T-cell (primary cell): ENCODE measurements at places on chromosomes 12 and 14.

DNA sequence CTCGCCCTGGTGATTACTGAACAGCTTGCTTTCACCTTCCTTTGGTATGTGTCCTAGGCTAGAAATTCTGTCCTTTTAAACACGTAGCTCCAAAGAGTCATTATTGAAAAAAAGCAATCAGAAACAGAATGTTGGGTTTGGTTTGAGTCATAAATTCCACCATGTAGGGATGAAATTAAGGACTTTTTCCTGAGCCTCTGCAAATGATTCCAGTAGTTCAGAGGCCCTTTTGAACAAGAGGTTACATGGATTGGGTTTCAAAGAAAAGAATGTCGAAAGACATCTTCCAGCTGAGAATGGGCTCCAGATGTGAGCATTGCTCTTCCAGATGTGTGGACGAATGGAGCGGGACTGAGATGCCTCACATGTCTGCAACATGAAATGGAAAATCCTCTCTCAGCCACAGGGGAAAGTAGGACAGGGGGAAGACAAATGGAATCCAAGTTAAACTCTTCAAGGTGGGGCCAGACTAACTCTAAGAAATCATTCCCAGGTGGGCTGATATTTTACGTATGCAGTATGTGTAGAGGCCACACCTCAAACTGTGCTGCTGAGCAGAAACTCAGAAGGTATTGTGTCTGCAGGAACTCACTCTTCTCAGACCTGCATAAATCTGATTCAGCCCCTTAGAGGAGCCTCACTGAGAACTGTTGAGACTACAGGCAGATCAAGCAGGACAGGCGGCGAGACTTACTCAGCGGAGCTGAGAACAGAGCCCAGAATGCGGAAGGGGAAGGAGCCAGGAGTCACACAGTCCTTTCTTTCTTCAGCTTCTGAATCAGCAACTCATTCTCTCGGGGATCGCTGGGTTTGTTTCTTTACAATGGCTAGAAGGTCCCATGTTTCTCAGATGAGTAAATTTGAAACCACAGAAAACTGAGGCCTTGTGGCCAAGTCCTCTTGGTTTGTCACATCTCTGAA, 23.3 kb upstream of the EMP1 start:
- no peaks in the 10 kb centered on the region for H3K4me1 ChIP-seq
- DNase-seq = no peak
- peaks cover 16% of the 10 kb centered on the region for H3K27me3 ChIP-seq

DNA sequence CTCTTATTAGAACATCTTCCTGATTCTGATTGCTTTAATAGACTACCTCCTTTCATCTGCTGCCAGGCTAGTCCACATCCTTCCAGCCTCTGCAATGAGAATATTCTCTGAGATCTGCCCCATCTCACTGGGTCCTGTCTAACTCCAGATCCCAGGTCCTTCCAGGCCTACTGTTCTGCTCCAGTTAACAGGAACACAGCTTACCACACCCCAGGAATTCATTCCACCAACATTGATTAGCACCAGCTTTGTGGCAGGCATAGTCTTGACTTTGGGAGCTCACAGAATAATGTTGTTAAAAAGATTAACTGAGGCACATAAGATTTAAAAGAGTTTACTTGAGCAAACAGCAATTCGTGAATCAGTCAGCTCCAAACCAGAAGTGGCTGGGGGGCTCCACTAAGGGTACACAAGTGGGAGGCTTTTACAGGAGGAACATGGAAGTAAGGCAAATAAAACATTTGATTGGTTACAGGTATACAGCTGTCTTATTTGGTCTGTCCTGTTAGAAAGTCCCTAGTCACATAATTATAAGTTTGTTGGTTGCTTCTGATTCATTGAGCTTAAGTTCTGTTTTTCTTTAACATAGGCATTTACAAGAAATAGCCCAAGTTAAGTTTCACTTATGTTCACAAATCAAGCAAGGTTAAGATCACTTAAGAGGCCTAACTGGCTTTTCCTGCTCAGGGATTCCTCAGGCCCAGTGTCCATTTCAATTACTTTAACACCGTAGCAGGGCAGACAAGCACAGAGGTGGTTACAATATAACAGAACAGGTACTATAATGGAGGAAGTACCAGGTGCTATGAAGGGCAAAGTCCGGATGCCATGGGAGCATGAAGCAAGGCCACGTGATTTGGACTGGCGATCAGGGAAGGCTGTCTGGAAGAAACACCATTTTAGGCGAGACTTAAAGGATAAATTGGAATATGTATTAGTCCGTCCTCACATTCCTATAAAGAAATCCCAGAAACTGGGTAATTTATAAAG, 12.2 kb upstream of the MYH7 start:
- no peak for DNase-seq
- H3K4me1 ChIP-seq = no peaks in the 10 kb centered on the region
- H3K4me3 ChIP-seq = no peak overlapping the region
- no peaks in the 10 kb centered on the region for H3K36me3 ChIP-seq

DNA sequence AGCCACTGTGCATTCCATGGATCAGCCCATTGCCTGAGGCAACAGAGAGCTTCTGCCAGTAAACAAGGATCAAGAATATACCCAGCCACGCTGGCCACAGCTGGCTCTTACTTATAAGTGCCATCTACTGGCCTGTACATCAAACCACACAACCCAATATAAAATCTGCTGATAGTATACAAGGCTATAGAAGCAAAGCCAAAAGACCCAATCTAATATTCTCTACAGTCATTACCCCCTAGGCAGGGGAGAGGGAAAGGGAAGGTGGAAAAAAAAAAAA, 4.4 kb upstream of the FAM186B start:
- no peaks in the 10 kb centered on the region for H3K27me3 ChIP-seq
- H3K36me3 ChIP-seq = no peaks in the 10 kb centered on the region
- no peak for DNase-seq
- H3K27ac ChIP-seq = no peak overlapping the region
- H3K4me3 ChIP-seq = no peak overlapping the region

DNA sequence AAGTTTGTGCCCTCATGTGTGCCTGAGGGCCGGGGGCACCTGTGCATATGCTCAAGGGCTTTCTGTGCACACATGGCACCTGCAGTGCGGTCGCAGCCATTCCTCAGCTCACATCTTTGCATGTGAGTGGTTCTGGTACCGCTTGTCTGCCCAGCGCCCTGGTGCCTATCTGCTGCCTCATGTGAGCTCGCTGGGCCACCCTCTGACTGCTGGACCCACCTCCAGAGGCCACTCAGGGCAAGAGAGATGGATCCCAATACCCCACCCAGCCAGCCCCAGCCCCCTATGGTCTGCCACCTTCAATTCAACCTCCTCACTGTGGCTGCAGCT, 5.4 kb upstream of the AMN start:
- no peak for DNase-seq
- H3K36me3 ChIP-seq = no peaks in the 10 kb centered on the region
- no peak overlapping the region for H3K4me3 ChIP-seq
- H3K27me3 ChIP-seq = no peaks in the 10 kb centered on the region

DNA sequence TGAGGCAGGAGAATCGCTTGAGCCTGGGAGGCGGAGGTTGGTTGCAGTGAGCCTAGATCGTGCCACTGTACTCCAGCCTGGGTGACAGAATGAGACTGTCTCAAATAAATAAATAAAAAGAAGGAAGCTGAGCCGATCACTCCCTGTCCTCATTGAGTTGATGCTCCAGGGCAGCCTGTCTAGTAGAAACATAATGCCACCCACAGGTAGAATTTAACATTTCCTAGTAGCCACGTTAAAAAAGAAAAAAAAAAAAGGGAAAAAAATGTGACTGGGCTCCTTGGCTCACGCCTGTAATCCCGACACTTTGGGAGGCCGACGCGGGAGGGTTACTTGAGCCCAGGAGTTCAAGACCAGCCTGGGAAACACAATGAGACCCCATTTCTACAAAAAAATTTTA, 135.7 kb downstream of the SCARB1 start:
- no peak for DNase-seq
- no peak overlapping the region for H3K27ac ChIP-seq
- H3K4me1 ChIP-seq = no peaks in the 10 kb centered on the region
- H3K36me3 ChIP-seq = no peaks in the 10 kb centered on the region
- peaks cover 22% of the 10 kb centered on the region for H3K27me3 ChIP-seq
